Thoracic aorta (tissue), 2 donors: ENCODE measurements at places on chromosomes 7 and 10. TPM values are rescaled to one million over a fixed set of nuclear protein-coding genes. Genes with fewer than 3 reads are reported as not detected.

Gene RAPGEF5
- total RNA-seq: 66.5 TPM

Gene SPDYE6
- total RNA-seq: not detected

DNA sequence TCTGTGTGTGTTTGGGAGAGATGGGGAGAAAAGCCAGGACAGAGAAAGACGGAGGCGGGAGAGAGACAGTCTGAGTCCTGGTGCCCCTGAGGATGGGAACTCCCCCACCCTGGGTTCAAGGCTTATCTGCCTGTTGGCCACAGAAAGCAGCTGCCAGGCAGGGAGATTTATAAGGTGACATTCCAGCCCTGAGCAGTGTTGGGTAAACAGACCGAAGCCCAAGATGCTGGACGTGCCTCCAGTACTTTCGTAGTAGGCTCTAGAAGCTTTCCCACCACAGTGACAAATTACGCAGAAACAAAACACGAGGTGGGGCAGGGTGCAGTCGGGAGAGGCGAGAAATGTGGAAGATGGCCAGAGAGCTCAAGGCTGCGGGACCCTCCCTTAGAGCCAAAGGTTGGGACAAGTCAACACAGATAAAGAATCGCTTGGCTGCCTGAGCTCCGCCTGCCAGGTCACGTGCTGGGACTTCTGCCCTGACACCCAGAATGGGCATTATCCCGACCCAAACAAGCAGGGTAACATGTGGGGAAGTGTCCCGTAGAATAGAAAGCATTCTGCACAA is 41.1 kb downstream of the CCDC3 start:
- DNase-seq: no peak

DNA sequence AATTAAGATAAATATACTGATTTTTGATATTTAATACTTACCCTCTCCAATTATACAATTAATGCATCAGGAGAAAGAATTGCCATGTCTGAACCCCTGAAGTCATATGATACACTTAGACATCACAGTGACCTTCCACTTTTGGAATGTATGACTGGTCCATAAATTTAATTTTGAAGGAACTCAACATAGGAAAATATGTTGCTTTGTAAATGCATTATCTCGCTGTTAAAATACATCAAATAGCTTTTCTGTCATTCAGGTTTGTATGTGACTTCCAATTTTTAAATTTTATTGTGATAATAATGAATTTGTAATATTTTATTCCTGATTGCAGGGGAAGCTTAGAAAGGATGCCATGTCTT is 631.9 kb upstream of the ANKRD30A start:
- no peak for DNase-seq

DNA sequence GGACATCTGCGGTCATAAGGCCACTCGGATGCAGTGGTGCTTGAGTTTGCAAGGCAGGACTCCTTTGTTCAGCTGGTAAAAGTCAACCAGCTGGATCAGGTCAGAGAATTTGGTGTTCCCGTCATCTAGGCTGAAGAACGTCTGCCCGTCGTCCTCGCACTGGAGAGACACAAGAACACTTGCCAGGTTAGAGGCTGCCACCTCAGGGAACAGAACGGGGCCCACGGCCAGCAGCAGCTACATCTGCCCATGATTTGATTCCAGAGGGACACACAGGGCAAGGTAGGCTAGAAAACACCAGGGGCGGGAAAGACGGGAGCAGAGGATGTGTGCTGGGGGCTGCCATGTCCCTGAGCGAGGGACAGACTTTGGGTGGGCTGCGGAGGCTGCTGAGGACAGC is 27.7 kb upstream of the DDC start:
- no peak for DNase-seq

DNA sequence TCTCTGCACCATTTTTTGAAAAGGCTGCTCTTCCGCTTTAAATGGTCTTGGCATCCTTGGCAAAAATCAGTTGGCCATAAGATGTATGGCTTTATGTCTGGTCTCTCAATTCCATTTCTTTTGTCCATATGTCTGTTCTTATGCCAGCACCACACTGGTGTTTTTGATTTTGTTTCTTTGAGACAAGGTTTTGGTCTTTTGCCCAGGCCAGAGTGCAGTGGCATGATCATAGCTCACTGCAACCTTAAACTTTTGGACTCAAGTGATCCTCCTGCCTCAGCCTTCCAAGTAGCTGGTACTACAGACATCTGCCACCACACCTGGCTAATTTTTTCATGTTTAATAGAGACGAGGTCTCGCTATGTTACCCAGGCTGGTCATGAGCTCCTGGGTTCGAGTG is 48.5 kb downstream of the ANLN start:
- DNase-seq: no peak

DNA sequence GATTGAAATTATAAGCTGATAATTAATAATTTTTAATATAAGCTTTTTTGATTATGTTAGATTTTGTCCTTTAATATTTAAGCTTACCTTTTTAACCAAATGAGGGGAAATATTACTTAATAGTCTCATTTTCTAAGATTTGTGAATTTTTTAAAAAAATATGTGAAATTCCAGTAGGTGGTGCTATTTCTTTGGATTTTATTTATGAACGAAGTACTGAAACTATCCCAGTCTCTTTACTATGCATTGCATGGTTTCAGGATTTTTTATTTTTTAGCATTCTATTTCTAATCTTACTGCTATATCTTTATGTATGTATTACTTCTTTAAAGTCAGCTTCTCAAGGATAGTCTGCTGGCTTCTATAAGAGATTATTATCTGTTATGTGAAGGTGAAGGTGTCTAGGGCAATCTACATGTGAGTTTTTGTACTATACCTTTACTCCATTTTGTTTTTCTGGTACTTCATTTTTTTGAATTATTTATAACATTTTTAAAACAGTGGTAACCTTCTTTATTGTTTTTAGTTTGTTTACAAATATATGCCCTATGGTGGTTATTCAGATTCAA is 78.3 kb downstream of the ATRNL1 start:
- no peak for DNase-seq

GRCh38 chr7:27189997-27190748 is 5.1 kb upstream of the HOXA11 start:
- no peak for DNase-seq

- no peak for DNase-seq
Observed at GRCh38 chr10:118545381-118545780, 50.1 kb downstream of the PRLHR start.
